Skin of body (tissue), 3 donors: ENCODE measurements at places on chromosomes 5 and 9. TPM values are rescaled to one million over a fixed set of nuclear protein-coding genes. Genes with fewer than 3 reads are reported as not detected.

- DNase-seq: no peak
Measured at GRCh38 chr9:133307301-133307700, 28.7 kb downstream of the SURF6 start.

GRCh38 chr5:169494383-169494935 is 89.1 kb upstream of the SPDL1 start:
- DNase-seq: no peak

The TOR4A gene
- total RNA-seq: 1.7 TPM

GRCh38 chr5:67033880-67034651 is 162.5 kb downstream of the CD180 start:
- DNase-seq: no peak

GRCh38 chr9:72313507-72313906 is 51.5 kb downstream of the ZFAND5 start:
- DNase-seq: no peak

GRCh38 chr5:125140855-125141254 is 394.4 kb upstream of the ZNF608 start:
- DNase-seq: peak; percentile 99

DNA sequence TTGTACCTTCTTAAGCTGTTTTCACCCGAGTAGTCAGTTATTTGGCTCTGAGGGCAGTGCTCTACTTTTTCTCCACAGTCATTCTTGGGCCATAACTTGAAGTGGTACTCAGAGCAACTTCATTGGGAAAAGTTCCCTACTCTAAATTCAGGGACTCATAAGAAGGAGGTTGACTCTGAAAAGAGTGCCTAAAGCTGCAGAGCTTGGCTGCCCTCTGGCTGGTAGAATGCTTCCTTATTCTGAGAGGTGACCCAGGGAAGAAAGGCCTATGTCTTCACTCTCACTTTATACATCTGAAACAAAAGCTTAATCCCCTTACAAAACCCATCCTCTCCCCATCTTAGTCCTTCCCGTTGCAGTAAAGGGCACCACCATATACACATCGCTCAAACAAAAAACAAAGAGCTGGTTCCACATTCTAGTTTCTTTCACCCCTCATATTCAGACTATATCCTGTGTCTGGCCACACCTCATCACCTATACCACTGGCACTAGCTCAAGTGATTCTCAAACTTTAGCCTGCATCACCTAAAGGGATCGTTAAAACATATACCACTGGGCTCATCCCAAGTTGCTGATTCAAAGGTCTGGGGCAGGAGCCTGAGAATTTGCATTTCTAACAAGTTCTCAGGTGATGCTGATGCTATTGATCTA is 7.9 kb downstream of the IGIP start:
- DNase-seq: no peak

DNA sequence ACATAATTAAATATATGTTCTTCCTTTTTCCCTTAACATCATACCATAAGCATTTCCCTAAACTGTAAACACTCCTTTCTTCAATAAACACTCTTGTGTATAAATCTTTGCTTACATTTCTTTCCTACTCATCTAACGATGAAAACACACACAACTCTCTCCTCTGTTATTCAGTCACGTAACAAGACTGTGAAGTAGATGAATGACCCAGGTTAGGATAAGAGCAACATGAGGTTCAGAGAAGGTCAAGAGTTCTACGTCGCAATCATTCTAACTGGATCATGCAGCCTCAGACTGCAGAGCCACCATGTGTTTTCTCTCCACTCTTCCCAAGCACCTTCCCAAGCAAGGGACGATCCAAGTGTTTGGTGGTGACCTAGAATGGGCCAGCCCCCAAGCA is 70.5 kb upstream of the SPTLC1 start:
- no peak for DNase-seq

- DNase-seq: peak; percentile 46
Measured at GRCh38 chr9:113589890-113590289, 126.4 kb downstream of the RGS3 start.

DNA sequence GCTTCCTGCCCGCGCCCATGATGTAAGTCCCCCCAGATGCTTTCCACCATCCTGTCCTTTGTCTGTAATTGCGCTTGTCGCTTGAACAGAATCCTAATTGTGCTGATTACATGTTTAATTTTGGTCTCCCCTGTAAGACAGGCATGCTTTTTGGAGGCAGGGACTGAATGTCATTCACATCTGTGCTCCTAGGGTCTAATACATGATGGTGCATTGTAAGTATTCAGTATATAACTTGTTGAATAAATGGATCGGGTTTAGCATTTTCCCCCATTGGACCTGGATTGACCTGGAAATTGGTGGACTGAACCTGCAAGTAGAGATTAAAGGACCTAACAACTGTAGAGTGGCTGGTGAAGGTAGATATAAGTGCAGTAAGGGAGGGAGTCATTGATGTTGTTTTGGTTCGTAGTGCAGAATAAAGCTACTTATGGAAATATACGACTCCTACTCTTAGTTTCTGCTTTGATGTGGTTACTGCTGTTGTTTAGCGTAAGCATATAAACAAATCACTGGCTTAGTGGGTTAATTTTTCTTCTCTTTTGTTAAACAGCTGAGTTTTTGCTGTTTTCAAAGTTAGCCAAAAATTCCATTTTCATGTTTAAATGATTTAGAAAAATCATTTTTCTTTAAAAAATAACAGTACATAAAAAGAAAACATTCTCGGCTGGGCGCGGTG is 57.3 kb downstream of the TRIO start:
- DNase-seq: no peak

- DNase-seq: no peak
Measured at GRCh38 chr5:100430268-100431195, 104.6 kb upstream of the FAM174A start.

DNA sequence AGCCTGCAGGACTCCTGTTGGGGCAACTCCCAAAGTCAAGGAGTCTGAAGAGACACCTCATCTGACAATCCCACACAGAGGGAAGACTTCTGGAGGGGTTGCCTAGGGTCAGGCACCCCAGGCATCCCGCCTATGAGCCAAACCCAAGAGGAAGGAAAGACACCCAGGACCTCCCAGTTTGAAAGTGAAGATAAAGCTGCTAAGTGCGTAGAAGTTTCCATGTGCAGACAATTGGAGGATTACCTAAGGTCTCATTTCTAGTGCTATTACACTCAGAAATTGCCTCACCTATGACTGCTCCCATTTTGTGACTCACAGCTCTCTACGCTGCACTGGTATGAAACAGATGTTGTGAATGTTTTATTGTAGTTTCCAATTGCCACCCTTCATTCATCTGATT is 322.9 kb downstream of the SLIT3 start:
- DNase-seq: no peak

GRCh38 chr5:111385970-111386831 is 126.1 kb downstream of the STARD4 start:
- no peak for DNase-seq

GRCh38 chr9:93603011-93603410 is 26.6 kb downstream of the PHF2 start:
- DNase-seq: no peak

DNA sequence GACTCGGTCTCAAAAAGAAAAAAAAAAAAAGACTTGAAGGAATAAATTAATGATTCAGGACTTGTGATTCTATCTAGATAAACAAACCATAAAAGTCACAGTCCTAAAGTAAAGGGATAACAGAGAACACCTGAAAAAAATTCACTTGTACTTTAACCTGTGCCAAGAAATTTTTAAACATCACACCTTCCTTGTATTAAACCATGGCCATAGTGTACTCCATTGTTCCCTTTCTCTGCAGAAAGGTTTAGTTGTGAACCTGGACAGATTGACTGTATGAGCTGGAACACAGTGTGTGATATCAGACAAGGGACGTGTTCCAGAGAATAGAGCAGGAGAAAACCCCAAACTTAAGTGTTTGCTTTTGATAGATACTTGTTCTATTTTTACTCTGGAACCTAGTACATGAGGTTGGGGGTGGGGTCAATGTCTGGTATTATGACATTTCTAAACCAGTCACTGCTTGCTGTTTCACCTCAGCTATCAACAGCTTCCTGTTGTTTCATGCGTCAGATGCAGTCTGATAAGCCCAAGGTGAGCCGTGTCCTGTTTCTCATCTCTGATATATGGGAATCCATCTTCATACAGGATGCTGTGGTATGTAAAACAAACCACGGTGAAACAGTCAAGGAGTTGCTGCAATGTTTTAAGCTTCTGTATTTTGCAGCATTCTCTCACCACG is 62.5 kb upstream of the ITGA1 start:
- DNase-seq: no peak

DNA sequence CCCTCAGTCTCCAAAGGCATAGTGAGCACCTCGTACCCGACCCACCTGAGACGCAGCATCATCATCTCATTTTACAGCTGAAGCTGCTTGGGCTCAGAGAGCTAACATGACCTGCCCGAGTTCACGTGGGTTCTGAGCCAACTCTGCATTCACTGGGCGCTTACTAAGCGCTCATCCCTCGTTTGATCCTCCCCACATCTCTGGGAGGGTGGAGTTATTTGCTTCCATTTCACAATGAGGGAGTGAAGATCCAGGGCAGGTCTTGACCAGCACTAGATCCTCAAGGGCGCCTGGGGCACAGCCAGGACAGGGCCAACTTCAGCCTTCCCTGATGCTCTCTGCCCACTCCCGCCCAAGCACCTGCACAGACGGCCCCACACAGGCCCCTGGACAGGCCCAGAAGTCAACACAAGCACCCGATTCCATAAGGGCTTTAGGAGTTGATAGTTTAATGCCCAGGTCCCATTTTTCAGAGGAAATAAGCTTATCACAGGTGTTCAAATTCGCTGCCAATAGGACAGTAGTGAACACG is 80.8 kb downstream of the HRH2 start:
- DNase-seq: no peak

GRCh38 chr5:109089191-109089590 is 320.6 kb downstream of the PJA2 start:
- DNase-seq: no peak

- no peak for DNase-seq
Measured at GRCh38 chr5:98583586-98583985, 189.9 kb upstream of the RGMB start.

GRCh38 chr9:94644543-94644942 is 5.2 kb upstream of the FBP1 start:
- DNase-seq: no peak

The WDR38 gene
- not detected for total RNA-seq

The TMEM232 gene
- 3.7 TPM for total RNA-seq

- DNase-seq: no peak
Measured at GRCh38 chr5:172868436-172868923, 34.4 kb downstream of the ERGIC1 start.

GRCh38 chr9:113462781-113463286 is 693 bp upstream of the RGS3 start:
- DNase-seq: peak; percentile 31

The CTXN3 gene
- total RNA-seq: not detected

DNA sequence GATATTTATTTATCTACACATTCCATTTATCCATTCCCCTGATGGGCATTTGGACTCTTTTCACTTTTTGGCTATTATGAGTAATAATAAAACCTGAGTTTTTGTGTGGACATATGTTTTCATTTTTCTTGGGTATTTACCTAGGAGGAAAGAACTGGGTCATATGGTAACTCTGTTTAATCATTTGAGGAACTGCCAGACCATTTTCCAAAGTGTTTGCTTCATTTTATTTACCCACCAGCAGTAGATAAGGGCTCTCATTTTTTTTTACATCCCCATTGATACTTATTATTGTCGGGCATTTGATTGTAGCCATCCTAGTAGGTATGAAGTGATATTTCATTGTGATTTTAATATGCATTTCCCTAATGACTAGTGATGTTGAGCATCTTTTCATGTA is 7.7 kb upstream of the PTPDC1 start:
- no peak for DNase-seq

DNA sequence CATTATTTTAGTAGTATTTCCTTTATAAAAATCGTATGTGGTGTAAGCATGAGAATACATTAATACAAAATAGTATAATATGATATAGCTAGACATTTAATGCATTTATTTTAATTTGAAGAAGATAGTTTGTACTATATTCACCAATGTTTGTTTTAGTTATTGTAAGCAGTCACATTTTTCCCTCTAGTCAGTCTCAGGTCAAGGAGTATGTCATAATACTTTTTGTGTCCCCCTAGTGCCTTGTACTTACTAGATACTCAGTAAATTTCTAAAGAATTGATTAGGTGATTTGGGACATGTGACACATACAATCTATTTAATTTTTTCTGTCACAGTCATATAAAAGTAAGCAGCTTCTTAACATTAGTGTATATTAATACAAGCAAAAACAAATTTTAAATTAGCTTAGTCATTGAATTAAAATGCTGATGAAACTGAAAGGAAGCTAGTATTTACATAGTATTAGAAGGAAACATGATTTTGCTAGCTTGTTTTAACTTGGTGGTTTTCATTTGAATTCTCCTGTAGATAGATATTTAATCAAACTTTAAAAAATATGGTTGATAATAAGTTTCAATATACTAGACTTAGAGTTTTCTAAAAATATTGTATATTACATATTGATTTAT is 242.2 kb downstream of the FER start:
- DNase-seq: no peak

DNA sequence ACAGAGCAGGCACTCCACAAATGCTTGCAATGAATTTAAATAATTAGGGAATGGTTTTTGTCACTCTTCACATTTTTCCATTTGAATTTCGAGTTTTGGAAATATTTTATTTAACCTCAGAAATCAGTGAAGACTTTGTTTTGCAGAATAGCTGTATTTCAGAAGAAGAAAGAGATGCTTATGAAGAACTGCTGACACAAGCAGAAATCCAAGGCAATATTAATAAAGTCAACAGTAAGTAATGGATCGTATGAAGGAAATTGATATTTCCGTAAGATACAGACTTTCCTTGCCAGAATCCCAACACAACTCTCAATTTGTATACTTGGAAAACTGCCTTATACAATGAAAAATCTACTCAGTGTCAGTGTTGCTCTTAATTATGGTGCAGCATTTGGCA is 30.5 kb downstream of the F2RL2 start:
- DNase-seq: no peak

DNA sequence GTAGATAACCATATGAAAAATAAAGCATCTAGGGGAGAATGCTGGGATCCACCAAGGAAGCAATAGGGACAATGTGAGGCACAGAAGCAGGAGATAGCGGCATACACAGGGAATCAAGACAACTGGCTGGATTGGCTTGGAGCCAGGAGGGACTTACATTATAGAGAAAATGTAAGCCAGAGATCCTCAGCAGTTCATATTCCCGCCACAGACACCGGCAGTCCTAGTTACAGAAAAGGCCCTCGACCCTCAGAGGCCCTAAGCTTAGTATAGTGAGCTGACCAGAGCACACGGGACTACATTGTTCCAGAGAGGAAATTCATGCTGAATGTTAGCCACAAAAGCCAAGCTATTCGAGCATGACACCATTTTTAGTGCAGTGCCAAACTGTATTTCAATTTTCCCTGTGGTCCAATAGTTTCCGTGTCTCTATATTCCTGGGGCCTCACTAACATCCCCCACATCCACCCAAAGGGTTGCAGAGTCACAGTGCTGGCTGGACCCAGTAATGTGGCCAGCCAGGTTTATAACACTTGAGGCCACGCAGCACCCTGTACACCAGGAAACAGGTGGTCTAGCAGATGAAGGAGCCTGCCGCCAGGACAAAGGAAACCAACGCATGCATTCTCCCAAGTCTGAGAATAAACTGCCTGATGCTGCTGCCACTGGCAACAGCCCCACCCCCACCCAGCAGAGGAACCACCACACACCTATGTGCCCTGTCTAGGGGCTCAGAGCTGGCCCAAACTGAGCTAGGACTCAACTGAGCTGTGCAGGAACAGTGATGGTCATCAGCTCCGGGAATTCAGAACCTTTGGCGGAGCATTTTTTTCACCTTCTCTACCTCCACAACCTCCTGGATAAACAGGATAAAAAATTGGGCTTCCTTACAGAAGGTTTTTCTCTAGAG is 693.2 kb upstream of the CHD1 start:
- no peak for DNase-seq
